Fibroblast of gingiva (primary cell): ENCODE measurements at places on chromosomes 12 and 14.

DNA sequence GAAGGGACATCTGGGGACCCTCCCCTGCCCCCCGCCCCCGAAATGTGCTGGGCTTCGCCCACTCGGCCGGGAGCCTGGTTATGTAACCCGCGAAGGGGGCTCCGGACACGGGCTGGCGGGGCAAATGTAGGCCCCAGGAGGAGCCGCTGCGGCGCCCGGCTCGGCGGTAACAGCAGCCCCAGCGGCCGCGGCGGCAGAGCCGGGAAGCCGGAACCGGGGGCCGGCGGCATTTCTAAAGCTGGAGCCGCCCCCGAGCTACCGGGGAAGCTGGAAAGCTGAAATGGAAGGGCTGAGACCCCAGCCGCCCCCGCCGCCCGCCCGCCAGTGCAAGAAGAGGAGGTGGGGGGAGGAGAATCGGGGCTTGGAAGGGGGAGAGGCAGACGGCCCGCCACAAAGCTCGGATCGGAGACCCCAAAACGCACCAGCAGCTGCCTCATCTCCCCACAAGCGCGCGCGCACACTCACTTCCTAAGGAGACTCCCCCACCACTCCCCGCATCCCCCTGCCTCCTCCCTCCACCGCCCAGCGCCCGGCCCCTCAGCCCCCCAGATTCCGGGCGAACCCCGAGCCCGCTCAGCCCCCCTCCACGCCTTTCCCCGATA is 1.5 kb downstream of the KDM2B start:
- no peak for DNase-seq

GRCh38 chr14:105446971-105447370 is 27.3 kb downstream of the MTA1 start:
- DNase-seq: no peak

- no peak for DNase-seq
Observed at GRCh38 chr12:128531170-128531569, 264.2 kb downstream of the TMEM132C start.

DNA sequence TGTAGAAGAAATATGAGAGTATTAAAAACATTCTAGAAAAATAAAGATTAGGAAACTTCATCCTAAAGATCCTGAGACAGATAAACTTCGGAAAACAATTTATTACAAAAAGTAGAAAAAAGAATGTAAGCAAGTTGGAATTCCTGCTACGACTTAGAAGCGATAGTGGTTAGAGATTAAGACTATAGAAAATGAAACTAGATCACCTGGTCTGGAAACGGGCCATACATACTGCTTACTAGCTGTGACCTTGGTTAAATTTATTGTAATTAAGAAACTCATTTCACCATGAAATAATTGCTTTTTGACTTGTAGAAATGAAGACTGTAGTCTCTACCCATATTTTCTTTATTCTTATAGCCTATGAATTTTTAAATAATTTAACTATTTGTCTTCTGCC is 614.1 kb downstream of the SLC16A7 start:
- DNase-seq: no peak

DNA sequence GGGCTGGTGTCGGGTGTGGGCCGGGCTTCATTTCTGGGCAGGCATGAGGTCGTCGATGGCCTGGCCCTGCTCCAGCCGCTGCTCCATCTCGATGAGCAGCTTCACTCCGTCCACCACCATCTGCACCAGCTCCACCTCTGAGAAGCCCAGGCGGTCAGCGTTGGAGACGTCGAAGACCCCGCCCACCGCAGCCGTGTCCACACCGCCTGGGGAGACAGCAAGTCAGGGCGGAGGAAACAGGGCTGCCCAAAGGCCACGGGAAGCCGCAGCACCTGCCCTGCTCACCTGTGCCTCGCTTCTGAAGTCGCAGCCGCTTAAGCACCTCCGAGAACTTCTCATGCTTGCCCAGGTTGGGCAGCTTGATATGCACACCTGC is 2.8 kb downstream of the CKB start:
- DNase-seq: no peak

- no peak for DNase-seq
Observed at GRCh38 chr12:28799348-28799747, 349.7 kb upstream of the FAR2 start.

DNA sequence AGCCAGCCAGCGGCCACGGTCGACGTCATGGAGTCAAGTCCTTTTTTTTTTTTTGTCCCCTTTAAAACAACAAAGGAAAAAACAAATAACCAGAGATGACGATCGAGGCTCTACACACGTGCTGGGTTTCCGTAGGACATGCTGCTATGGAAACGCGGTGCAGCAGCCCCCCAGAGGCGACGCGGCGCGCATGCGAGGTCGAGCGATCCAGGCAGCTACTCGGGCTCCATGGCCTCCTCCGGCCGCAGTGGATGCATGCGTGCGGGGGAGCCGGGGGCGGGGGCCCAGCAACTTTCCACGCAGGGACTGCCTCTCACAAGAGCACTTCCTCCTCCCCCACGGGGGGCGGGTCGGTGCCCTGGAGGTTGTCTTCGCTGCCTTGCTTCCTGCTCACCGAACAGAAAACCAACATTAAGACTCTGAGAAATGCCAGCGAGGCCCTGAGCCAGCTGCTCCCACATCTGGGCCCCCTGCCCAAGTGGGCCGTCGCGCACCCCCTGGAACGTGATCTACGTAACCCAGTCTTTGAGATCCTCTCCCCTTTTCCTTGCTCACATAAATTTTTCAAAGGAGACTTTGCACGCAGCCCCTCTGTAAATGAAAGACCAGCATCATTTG is 30.7 kb downstream of the P2RX4 start:
- DNase-seq: peak; percentile 29

DNA sequence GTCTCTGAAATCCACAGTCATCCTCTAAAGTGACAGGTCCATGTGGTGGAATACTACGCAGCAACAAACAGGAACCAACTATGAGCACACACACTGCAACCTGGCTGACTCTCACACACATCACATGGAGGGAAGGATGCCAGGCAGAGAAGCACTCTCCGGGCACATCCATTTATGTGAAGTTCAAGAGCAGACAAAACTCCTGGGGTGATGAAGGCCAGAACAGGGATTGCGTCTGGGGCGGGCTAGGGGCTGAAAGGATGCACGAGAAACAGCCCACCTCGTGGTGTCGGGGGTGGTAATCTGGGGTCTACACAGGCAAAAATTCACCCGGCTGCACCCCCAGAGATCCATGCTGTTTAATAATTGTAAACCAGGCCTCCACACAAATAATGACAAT is 100.2 kb downstream of the DICER1 start:
- no peak for DNase-seq

- DNase-seq: peak; percentile 66
Observed at GRCh38 chr12:116319233-116319897, 41.9 kb upstream of the MED13L start.

- no peak for DNase-seq
Observed at GRCh38 chr14:102982852-102983470, 60.5 kb downstream of the AMN start.

DNA sequence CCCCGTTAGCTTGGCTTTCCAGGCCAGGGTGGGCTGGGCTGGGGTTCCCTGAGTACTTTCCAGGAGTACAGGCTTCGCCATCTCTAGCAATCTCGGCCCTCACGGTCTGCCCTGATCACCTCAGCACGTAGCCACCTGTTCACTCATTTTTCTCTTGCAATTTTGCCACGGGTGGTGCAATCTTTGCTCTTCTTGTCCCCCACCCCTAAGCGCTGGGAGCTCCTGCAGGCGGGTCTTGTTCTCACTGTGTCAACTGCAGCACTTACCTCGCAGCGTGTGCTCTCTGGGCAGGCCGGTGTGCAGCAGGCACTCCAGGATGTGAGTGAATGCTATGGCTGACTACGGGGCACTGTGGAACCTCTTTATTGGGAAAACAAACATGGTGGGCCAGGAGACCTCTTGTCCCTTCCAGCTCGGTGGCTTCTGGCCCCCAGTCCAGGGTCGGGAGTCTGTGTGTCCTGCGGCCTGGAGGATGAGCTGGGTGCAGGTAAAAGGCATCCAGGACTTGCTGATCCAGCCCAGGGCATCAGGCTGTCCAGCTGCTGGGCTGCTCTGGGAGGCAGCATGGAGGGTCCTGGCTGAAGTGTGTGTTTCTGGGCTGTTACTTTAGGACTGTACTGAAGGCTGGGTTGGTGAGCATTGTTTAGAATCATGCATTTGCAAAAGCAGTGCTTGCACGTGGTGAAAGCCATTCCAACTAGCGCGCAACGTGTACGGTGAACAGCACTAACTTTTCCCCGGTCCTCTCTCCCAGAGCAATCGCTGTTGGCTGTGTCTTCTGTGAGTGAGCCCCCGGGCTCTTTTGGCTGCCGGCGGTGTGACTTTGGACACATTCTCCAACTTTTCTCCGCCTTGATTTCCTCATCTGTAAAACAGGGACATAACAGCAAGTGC is 1.5 kb upstream of the ULK1 start:
- DNase-seq: no peak
